Pancreas (tissue), 10 donors: ENCODE measurements at places on chromosomes 6 and 20. TPM values are rescaled to one million over a fixed set of nuclear protein-coding genes. Genes with fewer than 3 reads are reported as not detected.

GRCh38 chr6:98687752-98688151, 146.6 kb upstream of the POU3F2 start:
- no peak overlapping the region for H3K27ac ChIP-seq
- H3K4me3 ChIP-seq, result no peak overlapping the region
- no peak for DNase-seq
- H3K36me3 ChIP-seq, result no peaks in the 10 kb centered on the region
- H3K27me3 ChIP-seq, result no peaks in the 10 kb centered on the region
- H3K4me1 ChIP-seq, result no peaks in the 10 kb centered on the region

DNA sequence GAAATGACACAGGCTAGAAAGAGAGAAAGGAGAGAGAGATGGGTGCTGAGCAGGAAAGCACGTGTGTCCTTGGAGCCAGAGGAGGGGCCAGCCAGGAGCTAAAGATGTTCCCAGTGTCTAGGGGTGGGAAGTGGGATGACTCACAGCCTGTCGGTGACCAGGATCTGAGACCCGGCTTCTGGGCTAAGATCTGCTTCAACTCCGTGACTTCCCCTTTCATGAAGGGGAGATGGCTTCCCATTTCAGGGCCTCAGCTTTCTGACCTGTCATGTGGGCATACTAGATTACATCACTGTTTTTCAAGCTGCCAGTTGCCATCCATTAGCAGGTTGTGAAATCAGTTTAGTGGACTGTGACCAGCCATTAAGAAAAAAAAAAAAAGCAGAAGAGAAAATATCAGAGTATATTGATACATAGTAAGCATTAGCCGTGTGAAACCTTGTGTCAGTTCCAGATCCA, 5.4 kb downstream of the TGM3 start:
- H3K36me3 ChIP-seq, result no peaks in the 10 kb centered on the region
- no peak overlapping the region for H3K27ac ChIP-seq
- no peaks in the 10 kb centered on the region for H3K27me3 ChIP-seq
- DNase-seq, result no peak
- H3K4me3 ChIP-seq, result no peak overlapping the region
- no peaks in the 10 kb centered on the region for H3K4me1 ChIP-seq

GRCh38 chr6:131470534-131470933, 102.5 kb upstream of the ARG1 start:
- H3K27ac ChIP-seq, result no peak overlapping the region
- H3K27me3 ChIP-seq, result no peaks in the 10 kb centered on the region
- H3K4me1 ChIP-seq, result no peaks in the 10 kb centered on the region
- no peaks in the 10 kb centered on the region for H3K36me3 ChIP-seq

DNA sequence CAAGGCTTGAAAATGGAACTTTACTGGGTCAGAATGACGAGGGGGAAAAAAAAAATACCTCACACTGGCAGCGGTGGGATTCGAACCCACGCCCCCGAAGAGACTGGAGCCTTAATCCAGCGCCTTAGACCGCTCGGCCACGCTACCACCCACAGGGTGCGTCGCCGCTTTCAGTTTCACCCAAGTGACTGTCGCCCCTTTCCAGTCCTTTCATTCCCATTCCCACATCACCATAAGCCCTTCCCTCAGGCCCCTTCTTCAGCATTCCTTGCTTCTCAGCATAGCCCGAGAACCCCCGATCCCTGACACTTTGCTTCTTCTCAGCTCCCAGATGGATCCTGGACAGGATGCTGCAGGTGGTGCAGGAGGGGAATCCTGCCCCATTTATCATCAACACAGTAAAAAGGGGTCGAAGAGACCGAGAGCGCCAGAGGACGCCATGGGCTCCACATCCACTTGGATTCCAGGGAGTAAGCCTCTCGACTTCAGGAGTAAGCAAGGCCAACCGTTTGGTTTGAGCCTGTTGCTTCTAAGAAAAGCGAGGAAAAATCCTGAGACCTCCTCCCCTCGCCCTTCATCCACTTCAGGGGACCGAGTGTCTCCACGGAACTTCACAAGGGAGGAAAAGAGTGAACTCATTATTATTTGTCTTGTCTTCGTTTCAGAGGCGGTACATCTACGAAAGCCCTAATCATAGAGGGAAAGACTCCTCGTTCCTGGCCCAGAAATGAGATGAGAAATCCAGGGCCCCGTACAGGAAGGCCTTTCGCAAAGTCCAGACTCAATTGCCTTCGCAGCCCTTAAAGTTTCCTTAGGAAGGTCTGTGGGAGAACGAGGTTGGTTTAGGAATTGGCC, 20.0 kb upstream of the TRIM27 start:
- H3K27ac ChIP-seq, result no peak overlapping the region
- no peaks in the 10 kb centered on the region for H3K4me1 ChIP-seq
- H3K4me3 ChIP-seq, result peak overlapping the region; percentile 10
- no peaks in the 10 kb centered on the region for H3K36me3 ChIP-seq

DNA sequence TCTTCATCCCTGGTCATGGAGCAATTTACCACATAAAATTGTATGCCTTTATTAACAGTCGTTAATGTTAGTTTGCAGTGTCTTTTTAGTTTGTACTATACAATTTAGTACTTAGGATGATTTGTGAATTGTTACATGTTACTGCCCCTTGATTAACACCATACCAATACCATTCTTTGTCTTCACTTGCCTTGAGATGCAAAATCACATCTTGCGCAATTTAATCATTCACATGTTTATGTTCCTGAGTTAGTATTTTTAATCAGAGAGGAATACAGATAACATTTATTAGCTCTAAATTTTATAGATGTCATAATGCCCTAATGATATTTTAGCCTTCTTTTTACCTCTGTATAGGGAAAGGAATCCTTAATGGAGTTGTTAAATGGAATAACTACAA, 114.1 kb downstream of the SCAF8 start:
- no peak overlapping the region for H3K27ac ChIP-seq
- H3K4me3 ChIP-seq, result no peak overlapping the region
- peaks cover 10% of the 10 kb centered on the region for H3K4me1 ChIP-seq
- no peaks in the 10 kb centered on the region for H3K27me3 ChIP-seq
- H3K36me3 ChIP-seq, result no peaks in the 10 kb centered on the region

GRCh38 chr6:134753001-134753400, 196.9 kb downstream of the ALDH8A1 start:
- H3K4me3 ChIP-seq, result no peak overlapping the region
- peak; percentile 27 for DNase-seq
- H3K4me1 ChIP-seq, result no peaks in the 10 kb centered on the region
- H3K27ac ChIP-seq, result no peak overlapping the region

GRCh38 chr6:131736003-131736596, 25.3 kb upstream of the CTAGE9 start:
- H3K4me1 ChIP-seq, result no peaks in the 10 kb centered on the region
- no peak overlapping the region for H3K4me3 ChIP-seq
- no peak for DNase-seq
- H3K27me3 ChIP-seq, result no peaks in the 10 kb centered on the region
- no peaks in the 10 kb centered on the region for H3K36me3 ChIP-seq
- H3K27ac ChIP-seq, result no peak overlapping the region

DNA sequence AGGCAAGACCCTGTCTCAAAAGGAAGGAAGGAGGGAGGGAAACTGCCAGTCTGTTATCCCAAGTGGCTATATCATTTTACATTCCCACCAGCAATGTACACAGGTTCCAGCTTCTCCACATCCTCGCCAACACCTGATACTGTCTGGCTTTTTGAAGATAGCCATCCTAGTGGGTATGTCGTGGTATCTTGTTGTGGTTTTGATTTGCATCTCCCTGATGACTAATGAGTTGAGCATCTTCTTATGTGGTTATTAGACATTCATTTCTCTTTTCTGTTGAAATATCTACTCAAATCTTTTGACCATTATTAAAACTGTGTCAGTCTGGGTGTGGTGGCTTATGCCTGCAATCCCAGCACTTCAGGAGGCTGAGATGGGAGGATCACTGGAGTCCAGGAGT, 47.9 kb upstream of the ARID1B start:
- H3K27me3 ChIP-seq, result no peaks in the 10 kb centered on the region
- H3K27ac ChIP-seq, result no peak overlapping the region
- no peak overlapping the region for H3K4me3 ChIP-seq
- H3K4me1 ChIP-seq, result no peaks in the 10 kb centered on the region
- no peaks in the 10 kb centered on the region for H3K36me3 ChIP-seq

- H3K27ac ChIP-seq, result no peak overlapping the region
- H3K4me1 ChIP-seq, result no peaks in the 10 kb centered on the region
- no peak overlapping the region for H3K4me3 ChIP-seq
- DNase-seq, result no peak
- no peaks in the 10 kb centered on the region for H3K27me3 ChIP-seq
- no peaks in the 10 kb centered on the region for H3K36me3 ChIP-seq
Observed at GRCh38 chr20:9078826-9079731, 10.2 kb downstream of the PLCB4 start.

DNA sequence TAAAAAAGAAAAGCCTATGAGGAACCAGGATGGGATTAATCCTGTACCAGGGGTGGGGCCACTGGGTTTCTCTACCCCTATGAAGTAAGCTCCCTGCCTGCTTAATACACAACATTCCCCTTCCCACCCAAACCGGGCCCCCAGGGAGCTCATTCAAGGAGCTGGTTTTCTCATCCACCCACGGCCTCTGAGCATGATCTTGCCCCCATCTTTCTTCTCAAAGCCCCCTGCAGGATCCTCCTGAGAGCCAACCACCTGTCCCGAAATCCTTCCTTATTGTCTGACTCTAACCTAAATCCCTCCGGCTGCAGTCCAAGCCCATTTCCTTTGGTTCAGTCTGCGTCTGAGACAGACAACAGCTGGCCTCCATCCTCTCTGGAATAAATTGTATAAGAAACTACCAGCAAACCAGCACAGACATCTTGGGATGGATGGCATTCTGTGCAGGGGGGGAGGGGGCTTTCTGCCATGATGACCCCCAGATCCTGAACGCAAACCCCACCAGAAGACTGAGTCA, 21.0 kb downstream of the KCNK5 start:
- no peaks in the 10 kb centered on the region for H3K27me3 ChIP-seq
- H3K4me1 ChIP-seq, result peaks cover 61% of the 10 kb centered on the region
- peak overlapping the region; percentile 74 for H3K27ac ChIP-seq
- H3K4me3 ChIP-seq, result no peak overlapping the region

DNA sequence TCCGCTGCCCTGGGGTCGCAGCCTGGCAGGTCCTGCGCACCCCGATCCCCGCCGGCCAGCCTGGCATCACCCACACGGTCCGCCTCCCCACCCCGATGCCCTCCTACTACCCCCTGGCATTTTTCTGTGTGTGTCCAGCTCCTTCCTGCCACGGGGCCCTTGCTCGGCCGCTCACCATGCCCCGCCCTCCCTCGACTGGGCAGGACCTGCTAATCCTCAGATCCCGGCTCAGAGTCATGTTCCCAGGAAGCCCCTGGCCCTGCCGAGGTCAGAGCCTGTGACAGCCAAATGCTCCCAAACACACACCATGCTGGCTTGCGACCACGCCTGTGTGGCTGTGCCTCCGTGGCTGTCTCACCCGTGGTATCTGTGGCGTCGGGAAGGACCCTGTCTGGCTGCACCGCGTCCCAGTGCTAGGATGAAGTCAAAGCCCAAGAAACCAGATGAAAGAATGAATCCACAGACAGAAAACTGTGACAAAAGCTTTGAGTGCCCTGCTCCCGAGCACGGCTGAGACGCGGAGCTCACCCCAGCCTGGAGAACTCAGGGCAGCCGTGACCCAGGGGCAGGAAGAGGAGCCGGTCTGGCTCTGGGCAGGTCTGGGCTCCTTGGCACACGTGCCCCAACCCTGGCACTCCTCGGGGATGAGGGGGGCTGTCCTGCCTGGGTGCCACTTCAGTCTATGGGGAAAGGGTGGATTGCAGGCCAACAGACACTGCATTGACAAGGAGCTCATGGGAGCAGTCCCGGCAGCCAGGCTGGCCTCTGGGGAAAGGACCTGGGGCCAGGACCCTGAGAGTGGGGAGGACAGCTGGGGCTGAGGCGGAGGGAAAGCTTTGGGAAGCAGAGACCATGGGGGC, 20.8 kb upstream of the SLCO4A1 start:
- no peak overlapping the region for H3K4me3 ChIP-seq
- H3K27ac ChIP-seq, result no peak overlapping the region
- H3K36me3 ChIP-seq, result no peaks in the 10 kb centered on the region
- no peaks in the 10 kb centered on the region for H3K27me3 ChIP-seq

GRCh38 chr6:148448369-148449012, 105.9 kb downstream of the SASH1 start:
- no peaks in the 10 kb centered on the region for H3K27me3 ChIP-seq
- H3K4me1 ChIP-seq, result no peaks in the 10 kb centered on the region
- DNase-seq, result no peak
- no peaks in the 10 kb centered on the region for H3K36me3 ChIP-seq

DNA sequence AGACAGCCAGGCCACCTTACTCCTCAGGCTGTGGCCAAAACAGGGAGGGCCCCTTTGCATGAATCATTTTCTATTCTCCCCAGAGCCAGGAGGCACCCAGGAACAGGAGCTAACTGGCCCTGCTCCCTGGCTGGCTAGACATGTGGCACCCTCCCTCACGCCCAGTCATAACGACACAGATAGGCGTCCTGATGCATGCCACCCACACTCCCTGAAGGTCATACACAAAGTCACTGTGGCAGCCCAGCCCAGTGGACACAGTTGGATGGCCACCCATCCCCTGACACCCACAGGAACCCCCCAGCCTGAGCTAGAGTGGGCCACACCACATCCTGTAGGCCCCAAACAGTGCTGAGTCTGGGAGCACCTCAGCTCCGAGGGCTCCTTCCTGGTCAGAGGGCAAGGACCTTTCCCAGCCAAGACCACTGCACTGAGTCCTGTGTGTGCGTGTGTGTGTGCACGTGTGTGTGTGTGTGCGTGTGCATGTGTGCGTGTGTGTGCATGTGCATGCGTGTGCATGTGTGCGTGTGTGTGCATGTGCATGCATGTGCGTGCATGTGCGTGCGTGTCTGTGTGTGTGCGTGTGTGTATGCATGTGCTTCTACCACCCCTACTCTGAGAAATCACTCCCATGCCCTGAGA, 21.6 kb downstream of the TFEB start:
- peak overlapping the region; percentile 77 for H3K27ac ChIP-seq
- H3K4me3 ChIP-seq, result no peak overlapping the region
- no peaks in the 10 kb centered on the region for H3K36me3 ChIP-seq
- peaks cover 21% of the 10 kb centered on the region for H3K4me1 ChIP-seq

GRCh38 chr6:359261-360035, 32.1 kb upstream of the IRF4 start:
- H3K36me3 ChIP-seq, result no peaks in the 10 kb centered on the region
- H3K27ac ChIP-seq, result no peak overlapping the region
- no peak for DNase-seq
- no peak overlapping the region for H3K4me3 ChIP-seq
- no peaks in the 10 kb centered on the region for H3K4me1 ChIP-seq

NOX3 gene
- polyA plus RNA-seq, result not detected

CYP39A1 gene
- polyA plus RNA-seq, result 7.3 TPM

OGFR gene
- polyA plus RNA-seq, result 50.8 TPM

SLC4A11 gene
- polyA plus RNA-seq, result 1.1 TPM

HCRTR2 gene
- polyA plus RNA-seq, result not detected
